K562 (cell line): ENCODE measurements at places on chromosomes 5 and 9.

DNA sequence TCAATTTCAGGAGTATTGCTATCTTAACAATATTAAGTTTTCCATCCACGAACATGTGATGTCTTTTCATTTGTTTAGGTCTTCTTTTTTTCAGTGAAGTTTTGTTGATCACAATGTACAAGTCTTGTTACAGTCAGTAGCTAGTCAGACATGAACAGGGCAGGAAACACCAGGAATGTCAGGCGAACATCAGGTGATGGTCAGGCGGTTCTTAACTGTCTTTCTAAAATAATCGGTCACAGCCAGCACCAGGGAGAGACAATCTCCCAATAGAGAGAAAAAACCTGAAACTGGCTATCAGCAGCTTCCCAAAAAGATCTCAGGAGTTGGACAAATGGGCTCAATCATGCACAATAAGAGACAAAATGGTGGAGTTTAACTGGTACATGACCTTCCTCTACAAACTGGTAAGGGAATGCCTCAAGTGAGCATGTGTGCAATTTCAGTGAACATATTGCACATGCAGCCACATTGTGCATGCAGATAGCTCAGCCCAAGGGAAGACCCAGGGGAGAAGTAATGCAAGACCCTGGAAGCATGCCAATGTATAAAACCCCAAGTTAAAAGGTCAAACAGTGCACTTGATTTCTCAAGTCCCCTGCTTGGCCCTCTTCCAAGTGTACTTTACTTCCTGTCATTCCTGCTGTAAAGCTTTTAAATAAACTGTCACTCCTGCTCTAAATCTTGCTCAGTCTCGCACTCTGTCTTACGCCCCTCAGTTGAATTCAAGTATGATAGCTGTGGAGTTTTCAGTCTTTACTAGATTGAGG lies 176.1 kb upstream of the RASEF start:
- DNase-seq = no peak

- no peak for DNase-seq
These were observed 61.5 kb downstream of the BASP1 start for GRCh38 chr5:17278931-17279330.

DNA sequence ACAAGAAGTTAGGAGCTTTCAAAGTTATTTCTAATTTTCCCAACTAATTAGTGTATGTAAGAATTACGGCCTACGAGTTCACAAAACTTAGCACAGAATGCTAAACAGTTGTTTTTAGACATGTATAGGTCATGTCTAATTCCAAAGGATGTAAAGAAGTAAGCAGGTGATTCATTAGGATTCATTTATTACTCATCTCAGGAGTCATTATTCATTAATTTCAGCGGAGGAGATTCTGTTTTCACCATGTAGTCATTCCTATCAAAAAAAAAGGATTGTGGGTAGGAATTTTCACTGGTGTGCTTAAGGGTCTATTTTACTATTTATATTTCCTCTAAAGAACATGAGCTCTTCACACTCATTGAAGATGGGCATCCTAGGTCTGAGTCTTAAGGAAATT lies 532.2 kb downstream of the ACTL7B start:
- no peak for DNase-seq

DNA sequence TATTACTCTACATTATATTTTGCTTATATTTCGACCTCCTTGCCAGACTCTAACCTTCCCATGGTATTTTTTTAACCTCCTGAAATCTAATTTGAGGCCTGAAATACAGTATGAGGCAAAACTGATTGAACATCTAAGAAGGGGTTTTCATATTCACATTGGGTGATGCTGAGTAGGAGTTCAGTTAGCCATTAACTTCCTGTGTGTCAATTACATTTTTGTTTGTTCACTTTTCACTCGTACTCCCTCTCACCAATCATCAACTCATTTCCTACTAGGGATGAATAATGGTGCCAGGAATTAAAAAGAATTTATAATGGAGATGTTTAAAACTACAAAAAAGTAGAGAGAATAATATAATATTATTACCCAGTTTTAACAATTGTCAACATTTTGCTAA lies 27.6 kb upstream of the GLRA1 start:
- DNase-seq = no peak

GRCh38 chr5:93019896-93020295 lies 561.1 kb downstream of the NR2F1-AS1 start:
- DNase-seq = no peak

GRCh38 chr5:125890511-125890931 lies 532.7 kb upstream of the GRAMD2B start:
- DNase-seq = no peak
